Left lung (tissue), 14 donors: ENCODE measurements at places on chromosomes 2 and 18. TPM values are rescaled to one million over a fixed set of nuclear protein-coding genes. Genes with fewer than 3 reads are reported as not detected.

GRCh38 chr2:112155331-112156151, 17.4 kb downstream of the FBLN7 start:
- no peaks in the 10 kb centered on the region for H3K27me3 ChIP-seq
- no peak overlapping the region for H3K27ac ChIP-seq
- no peaks in the 10 kb centered on the region for H3K36me3 ChIP-seq
- H3K4me1 ChIP-seq: no peaks in the 10 kb centered on the region
- H3K4me3 ChIP-seq: no peak overlapping the region
- no peak for DNase-seq

- H3K27me3 ChIP-seq: no peaks in the 10 kb centered on the region
- H3K4me3 ChIP-seq: no peak overlapping the region
- DNase-seq: no peak
- no peaks in the 10 kb centered on the region for H3K36me3 ChIP-seq
- H3K27ac ChIP-seq: no peak overlapping the region
These were observed 498.3 kb downstream of the RIT2 start for GRCh38 chr18:42617221-42617620.

Gene MYO5B
- total RNA-seq: 25.5 TPM

DNA sequence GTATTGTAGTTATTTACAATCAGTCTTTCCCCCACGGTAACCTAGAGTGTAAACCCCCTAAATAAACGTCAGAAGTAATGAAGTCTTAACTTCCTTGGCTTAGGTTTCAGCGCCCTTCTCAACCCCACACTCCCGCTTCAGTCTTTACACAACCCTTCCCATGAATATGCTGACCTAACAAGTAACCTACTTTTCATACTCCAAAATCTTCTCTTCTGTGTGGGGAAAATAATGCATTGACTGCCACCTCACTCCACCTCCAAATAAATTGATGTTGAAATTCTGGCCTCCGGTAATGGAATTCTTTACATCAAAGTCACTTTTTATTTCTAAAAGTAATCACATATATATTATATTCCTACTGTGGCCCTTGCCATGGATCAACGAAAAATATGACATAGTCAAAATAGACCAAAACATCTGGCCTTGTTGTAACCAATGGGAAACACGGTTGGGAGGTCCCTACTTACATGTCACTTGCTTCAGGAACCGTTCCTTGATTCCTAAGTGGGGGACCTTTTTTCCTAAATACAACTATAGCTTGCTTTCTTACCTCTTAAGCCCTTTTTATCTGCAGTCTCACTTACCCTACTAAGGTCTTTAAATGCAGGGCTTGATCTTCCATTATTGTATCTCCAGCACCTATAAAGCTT, 961 bp downstream of the GEN1 start:
- DNase-seq: no peak
- no peaks in the 10 kb centered on the region for H3K36me3 ChIP-seq
- no peaks in the 10 kb centered on the region for H3K4me1 ChIP-seq
- no peaks in the 10 kb centered on the region for H3K27me3 ChIP-seq
- H3K4me3 ChIP-seq: peak overlapping the region; percentile 93

DNA sequence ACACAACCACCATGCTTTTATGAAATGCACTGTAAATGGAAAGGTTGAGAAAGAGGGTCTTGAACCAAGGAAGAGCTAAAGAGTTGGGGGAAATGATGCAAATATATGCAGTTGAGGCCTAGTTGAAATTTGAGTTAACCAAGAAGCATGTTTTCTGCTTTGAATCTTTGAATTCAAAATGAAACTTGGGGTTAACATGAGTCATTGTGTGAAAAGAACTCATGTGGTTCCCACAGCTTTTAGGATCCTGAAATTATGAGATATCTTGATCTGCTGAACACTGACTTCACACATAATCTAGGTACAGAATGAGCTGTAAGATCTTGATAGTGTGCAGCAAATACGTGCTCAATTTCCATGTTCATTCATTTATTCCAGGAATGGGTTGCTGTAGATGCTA, 422.9 kb upstream of the TRIB2 start:
- no peak for DNase-seq
- H3K4me1 ChIP-seq: no peaks in the 10 kb centered on the region
- no peak overlapping the region for H3K27ac ChIP-seq
- no peaks in the 10 kb centered on the region for H3K27me3 ChIP-seq
- H3K4me3 ChIP-seq: no peak overlapping the region
- H3K36me3 ChIP-seq: no peaks in the 10 kb centered on the region

GRCh38 chr2:38528008-38528442, 74.7 kb downstream of the HNRNPLL start:
- H3K4me1 ChIP-seq: peaks cover 10% of the 10 kb centered on the region
- DNase-seq: no peak
- peak overlapping the region; percentile 23 for H3K4me3 ChIP-seq
- no peak overlapping the region for H3K27ac ChIP-seq

GRCh38 chr2:181275643-181276070, 181.5 kb upstream of the ITGA4 start:
- H3K36me3 ChIP-seq: no peaks in the 10 kb centered on the region
- H3K4me1 ChIP-seq: no peaks in the 10 kb centered on the region
- no peak for DNase-seq
- no peaks in the 10 kb centered on the region for H3K27me3 ChIP-seq
- no peak overlapping the region for H3K27ac ChIP-seq

DNA sequence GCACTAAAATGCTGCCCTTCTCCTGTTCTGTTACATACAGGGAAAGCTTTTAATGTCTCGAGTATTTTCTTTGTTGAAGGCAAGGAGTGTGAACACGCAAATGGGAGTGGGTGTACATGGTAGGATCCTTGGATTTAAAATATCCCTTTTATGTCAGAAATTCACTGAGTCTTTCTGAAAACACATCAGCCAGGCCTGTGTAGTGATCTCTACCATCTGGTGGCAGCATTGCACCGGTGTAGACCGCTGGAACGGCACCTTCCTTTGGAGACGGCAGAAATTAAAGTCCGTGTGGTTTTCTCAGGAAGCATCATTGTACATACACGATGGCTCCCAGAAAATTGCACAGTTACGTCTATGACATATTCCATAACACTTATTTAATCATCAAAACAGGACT, 515.8 kb downstream of the GALR1 start:
- H3K4me1 ChIP-seq: peaks cover 3% of the 10 kb centered on the region
- H3K36me3 ChIP-seq: no peaks in the 10 kb centered on the region
- peaks cover 17% of the 10 kb centered on the region for H3K27me3 ChIP-seq
- H3K4me3 ChIP-seq: no peak overlapping the region
- no peak for DNase-seq
- no peak overlapping the region for H3K27ac ChIP-seq

- H3K4me1 ChIP-seq: peaks cover 7% of the 10 kb centered on the region
- no peak overlapping the region for H3K4me3 ChIP-seq
- peaks cover 14% of the 10 kb centered on the region for H3K36me3 ChIP-seq
- H3K27ac ChIP-seq: no peak overlapping the region
- peak; percentile 72 for DNase-seq
- H3K27me3 ChIP-seq: no peaks in the 10 kb centered on the region
These were observed 56.8 kb downstream of the BIN1 start for GRCh38 chr2:127049927-127050802.

Gene FEV
- total RNA-seq: not detected

Gene MOGAT1
- 0.26 TPM for total RNA-seq

GRCh38 chr2:70161069-70161534, 29.7 kb downstream of the C2orf42 start:
- H3K27ac ChIP-seq: no peak overlapping the region
- no peak for DNase-seq
- H3K36me3 ChIP-seq: no peaks in the 10 kb centered on the region
- H3K4me3 ChIP-seq: no peak overlapping the region
- H3K27me3 ChIP-seq: no peaks in the 10 kb centered on the region
- no peaks in the 10 kb centered on the region for H3K4me1 ChIP-seq

Gene UGT1A8
- total RNA-seq: not detected

GRCh38 chr18:2874765-2875164, 28.0 kb downstream of the EMILIN2 start:
- H3K4me3 ChIP-seq: no peak overlapping the region
- no peaks in the 10 kb centered on the region for H3K27me3 ChIP-seq
- no peak for DNase-seq
- no peaks in the 10 kb centered on the region for H3K36me3 ChIP-seq

Gene CCDC141
- total RNA-seq: 29.6 TPM

GRCh38 chr18:72233106-72233505, 311.0 kb downstream of the CBLN2 start:
- no peak overlapping the region for H3K4me3 ChIP-seq
- no peak overlapping the region for H3K27ac ChIP-seq
- DNase-seq: no peak
- no peaks in the 10 kb centered on the region for H3K27me3 ChIP-seq
- no peaks in the 10 kb centered on the region for H3K4me1 ChIP-seq

Gene C2orf66
- total RNA-seq: 0.16 TPM

Gene ACOXL
- total RNA-seq: 30.3 TPM

Gene AQP12A
- not detected for total RNA-seq

DNA sequence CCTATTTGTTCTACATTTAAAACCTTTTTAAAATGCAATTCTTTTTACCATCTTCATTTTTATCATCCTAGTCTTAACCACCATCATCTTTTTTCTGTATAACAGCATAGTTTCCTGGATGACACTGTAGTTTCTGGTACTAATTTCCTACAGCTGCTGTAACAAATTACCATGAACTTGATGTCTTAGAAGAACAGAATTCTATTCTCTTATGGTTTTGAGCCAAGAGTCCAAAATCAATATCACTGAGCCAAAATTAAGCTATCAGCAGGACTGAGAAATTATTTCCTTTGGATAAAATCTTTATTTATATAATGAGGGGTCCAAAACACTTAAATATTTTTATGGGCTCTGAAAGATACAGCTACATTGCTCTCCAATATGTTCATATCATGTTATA, 539.3 kb downstream of the METTL4 start:
- H3K27me3 ChIP-seq: no peaks in the 10 kb centered on the region
- DNase-seq: no peak
- no peak overlapping the region for H3K4me3 ChIP-seq
- H3K4me1 ChIP-seq: no peaks in the 10 kb centered on the region

DNA sequence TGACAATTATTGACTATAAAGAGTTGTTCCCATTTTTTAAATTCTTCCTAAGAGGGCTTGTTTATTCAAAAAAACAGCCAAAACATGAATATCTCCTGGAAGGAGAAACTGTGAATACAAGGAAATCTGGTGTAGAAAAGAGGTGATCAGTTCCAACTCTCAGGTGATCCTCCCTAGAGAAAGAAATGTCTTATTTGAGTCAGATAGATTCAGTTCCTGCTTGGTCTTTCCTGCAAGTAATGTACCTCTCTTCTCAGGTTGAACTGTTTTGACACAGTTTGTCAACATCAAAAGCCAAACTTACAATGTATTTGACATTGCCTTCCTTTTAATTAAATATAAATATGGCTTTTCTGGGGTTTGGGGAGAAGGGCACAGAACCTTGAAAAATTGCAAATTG, 567.4 kb downstream of the ARHGAP15 start:
- H3K4me1 ChIP-seq: peaks cover 8% of the 10 kb centered on the region
- no peaks in the 10 kb centered on the region for H3K36me3 ChIP-seq
- H3K27ac ChIP-seq: no peak overlapping the region
- H3K4me3 ChIP-seq: no peak overlapping the region
- no peaks in the 10 kb centered on the region for H3K27me3 ChIP-seq
- DNase-seq: no peak

GRCh38 chr2:101476605-101477208, 1.8 kb upstream of the RFX8 start:
- H3K27ac ChIP-seq: no peak overlapping the region
- peaks cover 30% of the 10 kb centered on the region for H3K4me1 ChIP-seq
- no peak for DNase-seq
- no peaks in the 10 kb centered on the region for H3K27me3 ChIP-seq
- H3K4me3 ChIP-seq: no peak overlapping the region
- no peaks in the 10 kb centered on the region for H3K36me3 ChIP-seq

Gene SLC11A1
- 98.2 TPM for total RNA-seq

GRCh38 chr2:39120521-39120770, 405 bp downstream of the SOS1 start:
- DNase-seq: no peak
- H3K36me3 ChIP-seq: no peaks in the 10 kb centered on the region
- H3K27me3 ChIP-seq: no peaks in the 10 kb centered on the region
- peak overlapping the region; percentile 96 for H3K27ac ChIP-seq
- H3K4me1 ChIP-seq: peaks cover 57% of the 10 kb centered on the region

- H3K4me3 ChIP-seq: no peak overlapping the region
- no peak for DNase-seq
- H3K27ac ChIP-seq: peak overlapping the region; percentile 17
- H3K4me1 ChIP-seq: peaks cover 3% of the 10 kb centered on the region
These were observed 61.6 kb upstream of the ACYP2 start for GRCh38 chr2:54053830-54054229.
